ENCODE measurements at places on chromosomes 1 and 21. TPM values are rescaled to one million over a fixed set of nuclear protein-coding genes. Genes with fewer than 3 reads are reported as not detected.

DNA sequence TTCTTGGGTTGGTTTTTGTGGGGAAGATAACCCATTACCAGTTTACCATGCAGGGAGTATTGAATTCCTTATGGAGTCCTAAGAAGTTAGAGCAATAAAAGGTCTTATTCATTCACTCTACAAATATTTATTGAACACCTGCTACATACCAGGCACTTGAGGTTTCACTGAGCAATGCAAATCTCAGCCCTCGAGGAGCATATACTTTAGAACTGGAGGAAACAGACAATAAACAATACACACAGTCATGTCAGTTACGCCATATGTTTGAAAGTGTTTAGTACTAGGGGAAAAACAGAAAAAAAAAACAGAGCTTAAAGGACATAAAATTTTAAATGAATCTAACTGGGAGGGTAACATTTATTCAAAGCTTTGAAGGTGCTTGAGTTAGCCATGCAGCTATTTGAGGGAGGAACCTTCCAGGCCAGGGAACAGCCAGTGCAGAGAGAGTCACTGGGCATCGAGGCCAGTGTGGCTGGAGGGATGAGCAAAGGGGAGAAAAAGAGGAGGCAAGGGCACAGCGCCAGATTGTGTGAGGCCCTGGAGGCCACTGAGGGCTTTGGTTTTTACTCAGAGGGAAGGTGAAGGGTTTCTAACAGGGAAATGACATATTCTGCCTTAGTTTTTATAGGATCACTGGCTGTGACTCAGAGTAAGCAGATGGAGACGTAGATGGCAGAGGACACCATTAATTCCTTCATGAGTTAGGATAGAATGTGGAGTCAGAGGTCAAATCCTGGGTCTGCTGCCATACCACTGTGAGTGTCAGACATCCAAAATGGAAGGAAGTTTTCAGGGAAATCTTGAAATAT, 32.7 kb downstream of the C1orf21 start:
- DNase-seq, result no peak
- no peaks in the 10 kb centered on the region for H3K27me3 ChIP-seq
- H3K4me1 ChIP-seq, result no peaks in the 10 kb centered on the region
- no peak overlapping the region for H3K4me3 ChIP-seq

DNA sequence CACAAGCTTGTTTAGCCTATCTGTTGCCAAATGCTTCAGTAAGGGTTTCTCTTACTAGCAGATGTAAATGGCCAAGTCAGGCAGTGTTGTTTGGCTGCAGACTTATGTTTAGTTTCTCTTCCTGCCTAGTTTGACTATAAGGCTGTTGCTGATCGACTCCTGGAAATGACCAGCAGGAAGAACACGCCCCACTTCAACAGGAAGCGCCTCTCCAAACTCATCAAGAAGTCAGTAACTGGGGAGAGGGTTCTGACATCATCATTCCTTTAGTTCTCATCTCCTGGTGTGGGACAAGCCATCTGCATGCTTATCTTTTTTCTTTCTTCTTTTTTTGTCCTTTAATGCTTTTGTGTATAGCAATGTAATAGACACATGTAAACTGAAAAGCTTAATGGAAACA, 25.1 kb downstream of the RRP1B start:
- no peaks in the 10 kb centered on the region for H3K27me3 ChIP-seq
- H3K36me3 ChIP-seq, result peaks cover 16% of the 10 kb centered on the region
- H3K4me3 ChIP-seq, result no peak overlapping the region
- no peaks in the 10 kb centered on the region for H3K4me1 ChIP-seq

DNA sequence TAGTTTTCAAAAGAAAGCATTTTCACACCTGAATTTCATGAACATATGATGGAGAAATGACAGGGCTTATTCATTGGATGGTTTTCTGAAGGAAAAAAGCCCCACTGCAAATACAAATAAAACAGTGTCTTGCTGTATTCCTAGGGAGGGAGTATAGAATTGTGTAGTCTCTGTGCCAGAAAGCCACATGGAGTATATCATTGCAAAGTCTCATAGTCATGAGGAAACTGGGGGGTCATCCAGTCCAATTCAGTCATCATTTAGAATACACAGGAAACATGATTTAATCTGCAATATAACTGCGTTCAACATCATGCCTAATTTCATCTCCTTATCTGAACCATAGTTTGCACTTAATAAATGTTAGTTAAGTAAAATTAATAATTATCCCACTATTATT, 222.3 kb downstream of the NTNG1 start:
- DNase-seq, result no peak
- H3K27ac ChIP-seq, result no peak overlapping the region
- H3K4me1 ChIP-seq, result no peaks in the 10 kb centered on the region
- no peaks in the 10 kb centered on the region for H3K27me3 ChIP-seq
- no peaks in the 10 kb centered on the region for H3K36me3 ChIP-seq
- H3K4me3 ChIP-seq, result no peak overlapping the region

DNA sequence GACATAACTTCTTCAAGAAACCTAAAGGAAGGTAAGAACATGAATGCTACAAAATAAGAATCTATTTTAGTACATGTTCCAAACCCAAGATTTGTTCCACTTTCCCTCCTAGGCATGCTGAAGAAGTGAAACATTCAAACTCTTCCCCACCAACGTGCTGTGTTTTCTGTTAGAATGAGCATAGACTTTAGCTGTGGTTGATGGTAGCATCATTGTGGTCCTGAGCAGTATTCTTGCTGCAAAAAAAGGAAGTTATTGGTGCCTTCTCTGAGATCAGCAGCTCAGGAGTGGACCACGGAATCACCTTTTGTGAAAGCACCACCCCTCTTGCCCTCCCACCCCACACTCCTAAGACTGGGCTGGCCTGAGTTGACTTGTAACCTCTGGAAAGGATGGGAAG, 100.4 kb upstream of the POGK start:
- DNase-seq, result no peak
- no peak overlapping the region for H3K27ac ChIP-seq
- H3K4me3 ChIP-seq, result no peak overlapping the region
- no peaks in the 10 kb centered on the region for H3K36me3 ChIP-seq
- no peaks in the 10 kb centered on the region for H3K27me3 ChIP-seq

DNA sequence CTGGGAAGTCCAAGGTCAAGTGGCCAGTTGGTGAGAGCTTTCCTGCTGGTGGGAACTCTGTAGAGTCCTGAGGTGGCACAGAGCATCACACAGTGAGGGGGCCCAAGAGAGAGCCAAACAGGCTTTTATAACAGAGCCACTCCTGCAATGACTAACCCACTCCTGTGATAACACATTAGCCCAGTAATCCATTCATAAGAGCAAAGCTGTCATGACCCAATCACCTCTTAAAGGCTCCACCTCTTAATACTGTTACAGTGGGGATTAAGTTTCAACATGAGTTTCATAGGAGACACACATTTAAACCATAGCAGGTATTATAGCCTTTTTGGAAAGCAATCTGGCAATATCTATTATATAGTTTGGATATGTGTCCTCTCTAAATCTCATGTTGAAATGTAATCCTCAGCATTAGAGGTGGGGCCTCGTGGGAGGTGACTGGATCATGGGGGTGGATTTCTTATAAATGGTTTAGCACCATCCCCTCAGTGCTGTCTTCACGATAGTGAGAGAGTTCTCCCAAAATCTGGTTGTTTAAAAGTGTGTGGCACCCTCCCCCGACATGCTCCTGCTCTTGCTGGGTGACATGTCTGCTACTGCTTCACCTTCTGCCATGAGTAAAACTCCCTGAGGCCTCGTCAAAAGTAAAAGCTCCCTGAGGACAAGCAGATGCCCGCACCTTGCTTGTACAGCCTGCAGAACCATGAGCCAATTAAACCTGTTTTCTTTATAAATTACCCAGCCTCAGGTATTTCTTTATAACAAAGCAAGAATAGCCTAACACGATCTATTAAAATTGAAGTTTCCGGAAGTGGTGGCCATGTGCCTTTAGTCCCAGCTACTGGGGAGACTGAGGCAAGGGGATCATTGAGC, 64.5 kb downstream of the CD58 start:
- no peaks in the 10 kb centered on the region for H3K36me3 ChIP-seq
- H3K4me3 ChIP-seq, result no peak overlapping the region
- no peak overlapping the region for H3K27ac ChIP-seq
- DNase-seq, result no peak
- H3K27me3 ChIP-seq, result no peaks in the 10 kb centered on the region

GRCh38 chr21:24290151-24290833, 1317.0 kb downstream of the MRPL39 start:
- DNase-seq, result no peak
- H3K4me3 ChIP-seq, result no peak overlapping the region
- H3K27me3 ChIP-seq, result no peaks in the 10 kb centered on the region
- H3K36me3 ChIP-seq, result no peaks in the 10 kb centered on the region
- H3K4me1 ChIP-seq, result no peaks in the 10 kb centered on the region
- H3K27ac ChIP-seq, result no peak overlapping the region

DNA sequence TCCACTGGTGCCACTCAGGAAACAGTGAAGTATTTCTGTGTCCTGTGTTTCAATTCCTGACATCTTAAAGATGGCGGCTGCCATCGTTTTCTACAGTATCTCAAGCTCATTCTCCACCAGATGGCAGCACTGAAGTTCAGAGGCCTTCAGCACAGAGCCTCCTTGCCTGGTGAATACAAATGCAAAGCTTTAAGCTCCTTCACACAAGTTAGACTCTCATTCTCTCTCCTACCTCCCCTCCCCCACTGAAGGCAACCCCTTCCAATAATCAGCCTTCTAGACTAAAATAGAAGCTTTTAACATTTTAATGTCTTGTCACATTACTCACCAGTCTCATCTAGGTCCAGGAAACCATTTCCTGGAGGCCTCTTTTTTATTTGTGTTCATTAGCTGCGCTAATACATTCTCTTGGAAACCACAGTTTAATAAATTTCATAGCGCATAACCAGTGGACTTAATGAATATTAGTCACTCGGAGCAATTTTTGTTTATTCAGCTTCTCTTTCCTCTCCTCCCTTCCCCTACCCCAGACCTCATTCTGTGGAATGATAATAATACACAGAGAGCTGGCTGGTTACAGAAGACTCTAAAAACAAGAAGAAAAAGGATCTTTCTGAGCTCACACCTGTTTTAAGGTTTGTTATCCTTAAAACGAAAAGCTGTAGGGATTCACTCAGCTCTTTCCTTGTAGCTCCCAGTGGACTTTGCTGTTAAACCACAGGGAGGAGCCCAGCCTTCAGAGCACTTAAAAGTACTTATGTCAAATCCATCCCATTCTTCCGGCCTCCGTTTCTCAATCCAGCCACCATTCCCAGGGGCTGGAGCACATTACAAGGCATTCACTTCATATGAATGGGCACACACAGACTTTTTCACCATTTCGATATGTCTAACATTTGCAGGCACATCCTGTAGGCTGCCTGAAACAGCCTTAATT, 384.9 kb downstream of the HLX start:
- no peaks in the 10 kb centered on the region for H3K36me3 ChIP-seq
- no peaks in the 10 kb centered on the region for H3K27me3 ChIP-seq
- DNase-seq, result no peak
- no peak overlapping the region for H3K4me3 ChIP-seq

DNA sequence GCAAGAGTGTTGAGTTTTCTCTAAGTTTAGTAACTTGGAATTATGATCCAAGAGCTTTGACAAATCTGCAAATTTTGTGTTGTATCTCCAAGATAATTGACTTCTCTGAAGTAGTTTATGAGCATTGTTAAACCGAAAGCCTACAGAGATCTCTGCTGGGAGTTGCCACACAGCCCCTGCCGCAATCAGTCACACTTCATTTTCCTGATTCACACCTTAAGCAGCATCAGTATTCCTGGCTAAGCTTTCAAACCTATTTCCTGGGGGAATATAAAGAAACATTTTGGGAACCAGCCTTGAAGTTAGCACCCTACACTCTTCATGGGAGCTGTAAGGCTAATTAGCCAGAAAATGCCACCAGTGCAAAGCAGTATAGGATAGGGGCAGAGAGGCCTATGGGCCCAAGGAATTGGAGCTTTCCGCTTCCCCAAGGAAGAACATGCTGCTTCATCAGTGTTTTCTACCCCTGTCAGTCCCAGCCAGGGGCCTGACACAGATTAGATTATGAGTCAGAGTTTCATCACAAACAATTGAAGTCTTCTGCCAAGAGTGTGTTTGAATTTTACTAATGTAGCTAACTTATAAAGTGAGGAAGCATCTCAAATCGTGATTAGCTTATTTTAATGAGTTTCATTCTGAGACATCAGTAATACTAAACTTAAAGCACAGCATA, 23.2 kb upstream of the CACYBP start:
- no peaks in the 10 kb centered on the region for H3K4me1 ChIP-seq
- no peak overlapping the region for H3K27ac ChIP-seq
- DNase-seq, result no peak
- H3K27me3 ChIP-seq, result no peaks in the 10 kb centered on the region
- H3K4me3 ChIP-seq, result no peak overlapping the region
- peaks cover 2% of the 10 kb centered on the region for H3K36me3 ChIP-seq

GRCh38 chr1:186819563-186819962, 9.2 kb upstream of the PLA2G4A start:
- H3K27me3 ChIP-seq, result no peaks in the 10 kb centered on the region
- no peak overlapping the region for H3K4me3 ChIP-seq
- no peak overlapping the region for H3K27ac ChIP-seq
- no peak for DNase-seq

MTF2 gene
- polyA plus RNA-seq, result 10.3 TPM

C2CD4D gene
- polyA plus RNA-seq, result 0.02 TPM

BATF3 gene
- 0.88 TPM for polyA plus RNA-seq
